ENCODE measurements at places on chromosomes 16 and 17.

- H3K36me3 ChIP-seq, result peaks cover 29% of the 10 kb centered on the region
- H3K27me3 ChIP-seq, result no peaks in the 10 kb centered on the region
- no peak for DNase-seq
- peaks cover 55% of the 10 kb centered on the region for H3K4me1 ChIP-seq
Observed at GRCh38 chr17:65022751-65023700, 33.5 kb downstream of the GNA13 start.

DNA sequence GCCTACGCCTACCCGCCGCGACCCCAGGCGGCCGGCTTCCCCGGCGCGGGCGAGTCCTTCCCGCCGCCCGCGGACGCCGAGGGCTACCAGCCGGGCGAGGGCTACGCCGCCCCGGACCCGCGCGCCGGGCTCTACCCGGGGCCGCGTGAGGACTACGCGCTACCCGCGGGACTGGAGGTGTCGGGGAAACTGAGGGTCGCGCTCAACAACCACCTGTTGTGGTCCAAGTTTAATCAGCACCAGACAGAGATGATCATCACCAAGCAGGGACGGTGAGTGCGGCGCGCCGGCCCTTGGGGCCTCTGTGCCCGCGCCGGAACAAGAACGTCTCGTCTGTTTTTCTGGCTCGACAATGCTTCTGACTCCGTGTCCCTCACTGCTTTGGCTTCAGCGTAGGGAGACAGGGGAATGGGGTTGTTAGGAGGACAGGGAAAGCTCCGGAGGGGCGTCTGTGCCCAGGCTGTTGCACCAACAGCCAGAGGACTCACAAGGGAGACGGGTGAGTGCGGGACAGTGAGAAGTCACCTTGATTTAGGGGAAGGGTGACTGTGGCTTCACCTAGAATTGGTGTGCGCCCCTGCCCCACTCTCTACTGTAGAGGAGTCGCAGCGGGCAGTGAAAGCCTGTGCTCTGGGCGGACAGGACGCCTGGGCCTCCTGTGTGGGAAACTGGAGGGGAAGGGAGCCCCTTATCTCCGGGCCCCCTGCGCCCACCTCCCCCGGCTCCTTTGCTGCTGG is 806 bp downstream of the TBX21 start:
- peaks cover 43% of the 10 kb centered on the region for H3K4me1 ChIP-seq
- H3K27me3 ChIP-seq, result peaks cover 2% of the 10 kb centered on the region
- H3K27ac ChIP-seq, result peak overlapping the region; percentile 92
- DNase-seq, result no peak
- H3K36me3 ChIP-seq, result no peaks in the 10 kb centered on the region

- peaks cover 2% of the 10 kb centered on the region for H3K36me3 ChIP-seq
- no peak for DNase-seq
Observed at GRCh38 chr17:82294064-82294773, 20.7 kb upstream of the CSNK1D start.

GRCh38 chr17:29125651-29126050 is 54.5 kb downstream of the MYO18A start:
- H3K27me3 ChIP-seq, result no peaks in the 10 kb centered on the region
- H3K36me3 ChIP-seq, result peaks cover 9% of the 10 kb centered on the region

GRCh38 chr17:48074322-48075081 is 26.3 kb downstream of the NFE2L1 start:
- H3K27ac ChIP-seq, result no peak overlapping the region
- no peak overlapping the region for H3K4me3 ChIP-seq
- peak; percentile 53 for DNase-seq
- H3K4me1 ChIP-seq, result peaks cover 2% of the 10 kb centered on the region

DNA sequence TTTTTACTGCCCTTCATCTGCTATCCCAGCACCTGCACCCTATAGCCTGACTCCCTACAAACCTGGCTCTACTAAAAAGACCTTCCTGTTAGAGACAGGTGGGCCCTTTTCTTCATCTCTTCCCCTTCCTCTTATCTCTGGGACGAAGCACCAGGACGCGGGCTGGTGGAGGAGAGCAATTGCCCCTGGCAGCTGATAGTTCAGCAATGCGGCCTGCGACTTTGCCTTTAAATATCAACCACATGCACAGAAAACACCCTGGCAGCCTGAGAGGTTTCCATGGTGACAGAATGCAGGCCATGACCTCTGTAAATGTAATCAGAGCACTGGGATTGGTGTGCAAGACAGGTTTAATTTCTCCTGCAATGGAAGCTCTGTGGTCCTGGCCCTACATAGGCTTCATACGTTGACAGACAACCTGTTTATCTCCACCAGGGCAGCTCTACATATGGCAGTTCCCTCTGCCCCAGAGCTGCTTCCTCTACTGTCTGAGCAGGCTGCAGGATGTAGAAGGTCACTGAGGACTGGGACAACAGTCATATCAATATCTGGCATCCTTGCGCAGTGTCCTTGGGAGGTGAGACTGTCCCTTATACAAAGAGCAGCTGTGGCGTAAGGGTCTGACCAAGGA is 10.0 kb upstream of the SKAP1 start:
- peak overlapping the region; percentile 84 for H3K27ac ChIP-seq
- H3K4me1 ChIP-seq, result peaks cover 84% of the 10 kb centered on the region
- no peaks in the 10 kb centered on the region for H3K27me3 ChIP-seq
- DNase-seq, result peak; percentile 51
- peaks cover 22% of the 10 kb centered on the region for H3K36me3 ChIP-seq

DNA sequence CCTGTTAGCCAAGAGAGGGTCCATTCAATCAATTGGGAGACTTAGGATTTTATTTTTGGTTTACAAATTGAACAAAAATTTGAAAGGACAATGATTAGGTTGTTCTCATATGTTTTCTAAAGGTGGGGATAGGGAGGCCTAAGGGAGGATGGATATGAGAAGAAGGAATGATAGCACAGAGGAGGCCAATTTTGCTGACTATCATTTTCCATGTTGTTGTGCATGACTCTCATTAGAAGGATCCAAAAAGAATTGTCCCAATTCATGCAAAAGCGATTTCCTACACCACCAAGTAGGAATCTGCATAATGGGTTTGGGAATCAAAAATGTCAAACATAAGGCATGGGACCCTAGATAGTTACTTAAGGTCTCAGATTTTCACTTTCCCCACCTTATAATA is 524.8 kb downstream of the KIF2B start:
- no peak overlapping the region for H3K4me3 ChIP-seq
- H3K27me3 ChIP-seq, result no peaks in the 10 kb centered on the region
- H3K4me1 ChIP-seq, result no peaks in the 10 kb centered on the region
- H3K36me3 ChIP-seq, result no peaks in the 10 kb centered on the region
- no peak overlapping the region for H3K27ac ChIP-seq
- no peak for DNase-seq

- H3K4me3 ChIP-seq, result no peak overlapping the region
- peaks cover 6% of the 10 kb centered on the region for H3K36me3 ChIP-seq
- no peak for DNase-seq
- peak overlapping the region; percentile 88 for H3K27ac ChIP-seq
- no peaks in the 10 kb centered on the region for H3K27me3 ChIP-seq
- peaks cover 5% of the 10 kb centered on the region for H3K4me1 ChIP-seq
Observed at GRCh38 chr17:7883781-7884386, 4.7 kb upstream of the CHD3 start.

DNA sequence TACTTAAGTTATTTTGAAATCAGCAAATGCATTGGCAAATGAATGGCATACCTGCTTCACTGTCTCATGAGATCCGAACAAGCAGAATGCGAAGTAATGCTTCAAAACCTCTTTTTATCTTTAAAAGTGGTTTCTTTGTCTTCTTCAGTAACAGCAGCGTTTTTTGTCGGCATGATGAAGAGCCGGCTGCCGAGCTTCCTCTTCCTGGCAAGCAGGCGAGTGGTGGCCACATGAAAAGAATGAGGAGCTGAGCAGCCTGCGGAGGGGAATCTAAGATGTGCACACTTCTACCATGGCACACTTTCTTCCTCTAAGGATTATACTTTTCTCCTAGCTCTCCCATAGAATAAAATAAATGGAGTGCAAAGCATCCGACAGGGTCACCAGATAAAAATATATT is 42.4 kb upstream of the AKTIP start:
- H3K27ac ChIP-seq, result peak overlapping the region; percentile 16
- H3K36me3 ChIP-seq, result no peaks in the 10 kb centered on the region
- H3K4me1 ChIP-seq, result peaks cover 34% of the 10 kb centered on the region
- peaks cover 22% of the 10 kb centered on the region for H3K27me3 ChIP-seq

DNA sequence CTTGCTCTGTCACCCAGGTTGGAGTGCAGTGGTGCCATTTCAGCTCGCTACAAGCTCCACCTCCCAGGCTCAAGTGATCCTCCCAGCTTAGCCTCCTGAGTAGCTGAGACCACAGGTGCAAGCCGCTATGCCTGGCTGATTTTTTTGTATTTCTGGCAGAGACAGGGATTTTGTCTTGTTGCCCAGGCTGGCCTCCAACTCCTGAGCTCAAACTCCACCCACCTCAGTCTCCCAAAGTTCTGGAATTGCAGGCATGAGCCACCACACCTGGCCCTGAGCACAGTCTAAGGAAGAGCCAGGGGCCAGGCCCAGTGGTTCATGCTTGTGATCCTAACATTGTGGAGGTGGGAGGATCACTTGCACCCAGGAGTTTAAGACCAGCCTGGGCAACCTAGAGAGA is 21.8 kb upstream of the BCO1 start:
- no peaks in the 10 kb centered on the region for H3K36me3 ChIP-seq
- no peak overlapping the region for H3K4me3 ChIP-seq
- H3K27me3 ChIP-seq, result peaks cover 2% of the 10 kb centered on the region

DNA sequence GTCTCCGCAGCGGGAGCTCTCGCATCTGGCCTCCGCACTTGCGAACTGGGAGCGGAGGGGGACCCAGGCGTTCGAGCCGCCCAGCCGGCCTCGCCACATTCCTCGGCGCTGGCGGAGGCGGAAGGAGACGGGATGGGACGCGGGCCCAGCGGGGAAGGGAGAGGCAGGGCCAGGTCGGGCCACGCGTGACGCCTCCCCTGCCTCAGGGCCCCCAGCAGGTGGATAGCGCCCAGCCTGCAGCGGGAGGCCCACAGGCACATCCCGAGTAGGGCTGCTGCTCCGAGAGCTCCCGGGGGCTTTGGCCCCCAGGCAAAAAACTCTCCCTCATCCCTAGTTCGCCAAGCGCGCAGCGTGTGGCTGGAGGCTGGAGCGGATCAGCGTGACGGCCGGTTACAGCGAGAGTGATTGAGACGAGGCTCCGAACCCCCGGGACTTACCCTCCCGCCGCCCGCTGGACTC is 800 bp downstream of the PLEKHH3 start:
- peaks cover 34% of the 10 kb centered on the region for H3K4me1 ChIP-seq
- H3K4me3 ChIP-seq, result peak overlapping the region; percentile 71
- DNase-seq, result no peak
- no peaks in the 10 kb centered on the region for H3K36me3 ChIP-seq
- H3K27me3 ChIP-seq, result peaks cover 45% of the 10 kb centered on the region

- H3K36me3 ChIP-seq, result peaks cover 34% of the 10 kb centered on the region
- H3K4me1 ChIP-seq, result no peaks in the 10 kb centered on the region
- no peak for DNase-seq
- H3K27me3 ChIP-seq, result no peaks in the 10 kb centered on the region
- no peak overlapping the region for H3K27ac ChIP-seq
Observed at GRCh38 chr16:89277641-89278341, 60.3 kb downstream of the ZNF778 start.

- no peaks in the 10 kb centered on the region for H3K27me3 ChIP-seq
- no peak overlapping the region for H3K4me3 ChIP-seq
- H3K4me1 ChIP-seq, result no peaks in the 10 kb centered on the region
- DNase-seq, result no peak
- no peak overlapping the region for H3K27ac ChIP-seq
Observed at GRCh38 chr16:12410837-12411490, 392.7 kb downstream of the CPPED1 start.

DNA sequence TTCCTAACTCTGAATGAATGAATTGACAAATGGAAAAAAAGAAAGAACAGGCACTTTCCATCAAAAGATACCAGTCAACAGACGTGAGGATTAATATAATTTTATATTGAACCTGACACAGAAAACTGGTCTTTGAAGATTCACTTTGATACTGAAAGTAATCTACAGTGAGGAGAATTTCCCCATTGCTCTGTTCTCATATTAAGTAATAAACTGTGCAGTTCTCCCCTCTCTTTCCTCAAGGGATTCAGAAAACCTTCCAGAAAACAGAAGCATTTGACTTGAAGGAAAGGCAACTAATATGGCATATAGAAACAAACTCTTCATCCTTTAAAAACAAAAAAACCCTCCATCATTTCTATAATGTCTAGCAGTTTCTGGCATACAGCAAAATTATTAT is 2.2 kb downstream of the TEX2 start:
- peaks cover 28% of the 10 kb centered on the region for H3K4me1 ChIP-seq
- peaks cover 5% of the 10 kb centered on the region for H3K27me3 ChIP-seq
- H3K36me3 ChIP-seq, result no peaks in the 10 kb centered on the region
- peak overlapping the region; percentile 14 for H3K4me3 ChIP-seq

DNA sequence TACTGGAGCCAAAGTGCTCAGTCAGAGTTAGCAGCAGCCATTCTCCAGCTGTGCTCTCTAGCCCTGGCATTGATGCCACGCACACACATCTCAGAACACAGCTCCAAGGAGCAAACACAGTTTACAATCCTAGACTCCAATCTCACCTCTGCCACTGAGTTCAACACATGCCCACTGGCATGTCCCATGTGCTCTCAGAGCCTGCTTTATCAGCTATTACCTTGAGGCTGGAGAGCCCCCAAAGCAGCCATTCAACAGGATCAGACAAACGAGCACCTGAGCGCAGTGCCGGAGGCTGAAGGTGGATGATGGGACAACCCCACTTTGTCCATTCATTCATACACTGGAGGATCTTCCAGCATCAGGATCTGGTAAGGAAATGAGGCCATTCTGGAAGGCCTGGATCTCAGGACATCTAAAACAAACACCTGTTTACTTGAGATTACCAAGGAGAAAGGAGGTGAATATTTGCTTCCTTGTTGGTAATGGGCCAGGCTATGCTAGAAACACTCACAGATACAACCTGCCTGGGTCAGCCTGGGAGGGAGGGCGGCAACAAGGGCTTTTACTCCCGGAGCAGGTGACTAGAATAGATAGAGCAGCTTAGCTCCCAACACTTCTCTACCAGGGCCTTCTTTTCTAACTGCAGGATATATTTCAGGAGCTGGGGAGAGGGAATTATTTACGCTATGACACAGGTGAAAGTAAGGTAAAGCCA is 25.4 kb downstream of the RANBP10 start:
- H3K36me3 ChIP-seq, result peaks cover 19% of the 10 kb centered on the region
- H3K27ac ChIP-seq, result peak overlapping the region; percentile 87
- DNase-seq, result no peak
- H3K4me3 ChIP-seq, result peak overlapping the region; percentile 62
- peaks cover 23% of the 10 kb centered on the region for H3K4me1 ChIP-seq

DNA sequence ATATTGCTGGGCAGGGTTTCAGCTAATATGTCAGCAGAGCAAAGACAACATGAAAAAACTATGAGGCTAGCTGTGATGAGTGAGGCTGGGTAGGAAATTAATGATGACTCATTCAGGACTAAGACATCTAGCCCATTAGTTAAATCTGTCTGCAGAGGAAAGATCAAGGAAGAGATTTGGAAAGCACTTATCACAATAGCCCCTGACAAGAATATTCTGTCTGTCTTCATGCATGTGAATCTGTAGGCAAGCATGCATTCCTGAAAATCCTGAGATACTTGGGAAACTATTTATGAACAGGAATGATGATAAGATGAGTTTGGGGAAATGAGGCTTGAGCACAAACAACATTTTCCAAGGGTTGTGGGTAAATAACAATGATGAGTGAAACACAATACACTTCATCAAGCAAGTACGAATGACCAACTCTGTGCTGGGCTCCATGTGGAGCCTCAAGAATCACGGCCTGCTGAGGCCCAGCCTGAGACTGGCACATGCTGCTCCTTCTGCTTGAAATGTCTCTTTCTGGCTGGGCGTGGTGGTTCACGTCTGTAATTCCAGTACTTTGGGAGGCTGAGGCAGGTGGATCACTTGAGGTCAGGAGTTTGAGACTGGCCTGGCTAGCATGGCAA is 96.5 kb upstream of the ASIC2 start:
- H3K27me3 ChIP-seq, result no peaks in the 10 kb centered on the region
- no peak for DNase-seq
- H3K4me3 ChIP-seq, result no peak overlapping the region
- no peak overlapping the region for H3K27ac ChIP-seq

- peak; percentile 89 for DNase-seq
- H3K4me3 ChIP-seq, result peak overlapping the region; percentile 91
- H3K4me1 ChIP-seq, result peaks cover 4% of the 10 kb centered on the region
Observed at GRCh38 chr16:57984443-57985203, 13.7 kb upstream of the CNGB1 start.

Data from T-helper 2 cell treated with Interferon-gamma antibody and Interleukin-4, amounts not matched to agents 5 μg/mL and 100 μg/mL, for 36 hours (primary cell).